Effector CD8-positive, alpha-beta T cell (primary cell): ENCODE measurements at places on chromosomes 6 and 20.

DNA sequence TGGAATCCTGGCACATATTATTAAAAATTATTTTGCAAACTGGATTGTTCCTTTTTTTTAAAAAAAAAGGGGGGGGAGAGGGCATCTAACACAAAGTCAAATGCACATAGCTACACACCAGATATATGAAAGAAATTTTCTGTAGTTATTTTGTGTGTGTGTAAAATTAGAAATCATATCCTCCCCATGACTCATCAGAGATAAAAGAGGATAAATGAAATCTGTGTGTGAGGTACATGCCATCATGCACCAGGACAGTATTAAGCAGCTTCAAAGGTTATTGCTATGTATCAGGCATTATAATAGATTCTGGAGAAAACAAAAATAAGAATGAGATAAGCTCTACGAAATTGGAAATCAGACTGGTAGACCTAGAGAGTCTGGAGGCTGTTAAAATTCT is 5.2 kb downstream of the BTBD9 start:
- DNase-seq: no peak

DNA sequence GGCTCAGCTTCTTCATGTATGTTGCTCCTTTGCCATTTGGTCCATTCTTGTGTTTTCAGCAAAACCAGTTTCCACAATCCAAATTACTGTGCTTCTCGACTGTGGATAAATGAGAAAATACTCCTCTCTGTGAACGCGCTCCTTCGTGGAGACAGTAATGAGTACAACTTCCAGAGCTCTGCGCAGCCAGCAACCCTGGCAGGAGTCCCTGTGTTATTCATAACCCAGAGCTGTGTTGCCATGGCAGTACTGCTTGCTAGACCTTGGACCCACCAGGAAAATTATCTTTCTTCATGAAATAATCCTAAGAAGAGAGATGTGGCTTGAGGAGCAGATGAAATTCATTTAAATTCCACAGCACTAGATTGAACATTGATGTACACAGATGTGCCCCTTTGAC is 73.7 kb downstream of the SLC22A3 start:
- DNase-seq: no peak

DNA sequence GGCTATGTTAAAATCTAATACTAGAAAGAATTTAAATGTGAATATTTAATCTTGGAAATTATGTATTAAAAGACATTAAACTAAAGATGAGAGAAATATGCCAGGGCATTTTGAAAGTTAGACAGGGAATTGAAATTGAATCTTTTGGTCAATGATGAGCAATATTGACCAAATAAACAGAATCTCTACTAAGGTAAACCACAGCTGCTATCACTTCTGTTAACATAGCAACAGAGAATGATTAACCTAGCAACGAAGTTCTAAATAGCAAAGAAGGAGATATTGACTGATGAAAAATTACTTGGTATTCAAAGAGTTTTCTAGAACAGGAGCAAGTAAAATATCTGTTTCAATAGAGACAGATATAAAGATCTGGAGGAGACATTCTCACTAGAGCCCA is 45.2 kb upstream of the RSPO3 start:
- DNase-seq: no peak

GRCh38 chr6:158323561-158323958 is 11.3 kb downstream of the TULP4 start:
- no peak for DNase-seq

DNA sequence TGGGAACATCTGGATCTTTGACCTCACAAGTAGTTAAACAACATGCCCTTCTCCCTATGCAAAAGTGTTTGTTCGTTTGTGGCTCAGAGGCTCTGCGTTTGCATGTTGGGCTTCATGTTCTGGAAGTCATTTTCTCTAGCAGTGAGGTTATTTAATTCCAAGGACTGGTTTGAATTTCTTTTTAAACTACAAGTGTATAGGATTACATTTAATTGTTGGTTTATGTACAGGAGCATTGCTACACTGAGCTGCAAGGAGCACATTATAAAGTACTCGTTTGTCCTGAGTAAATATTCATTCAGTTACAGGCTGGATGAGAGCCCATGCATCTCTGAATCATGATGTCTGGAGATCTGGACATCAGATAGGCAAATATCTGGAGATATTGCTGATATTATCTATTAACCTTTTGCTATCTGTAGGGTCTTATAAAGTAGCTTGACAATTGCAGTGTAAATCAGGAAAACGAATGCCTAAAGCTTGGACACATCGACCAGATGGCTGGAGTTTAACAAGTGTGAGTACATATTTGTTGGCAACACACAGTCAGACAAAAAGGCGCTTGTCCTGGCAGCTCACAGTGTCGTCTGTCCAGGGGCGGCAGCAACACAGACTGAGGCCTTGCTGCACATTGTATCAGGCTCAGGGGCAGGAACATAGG is 84.6 kb downstream of the PDE7B start:
- DNase-seq: no peak

- peak; percentile 47 for DNase-seq
These were observed 54.9 kb downstream of the TAF4 start for GRCh38 chr20:62010551-62011402.

GRCh38 chr20:15716256-15716655 is 857.0 kb downstream of the KIF16B start:
- DNase-seq: no peak

DNA sequence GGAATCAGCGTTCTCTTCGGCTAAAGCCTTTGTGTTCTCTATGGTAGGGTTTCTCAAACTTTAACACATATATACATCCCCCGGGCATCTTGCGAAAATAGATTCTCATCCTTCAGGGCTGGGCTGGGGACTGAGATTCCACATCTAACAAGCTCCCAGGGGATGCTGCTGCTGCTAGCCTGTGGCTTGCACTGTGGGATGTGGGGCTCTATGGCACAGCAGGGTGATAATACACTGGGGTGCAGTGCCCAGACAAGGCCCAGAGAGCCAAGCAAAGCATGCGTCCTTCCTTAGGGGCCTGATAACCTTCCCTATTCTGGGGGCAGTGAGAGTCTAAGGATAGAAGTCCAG is 102.0 kb downstream of the LAMP5 start:
- DNase-seq: no peak

- DNase-seq: no peak
These were observed 102.9 kb upstream of the BMP2 start for GRCh38 chr20:6664574-6664973.

GRCh38 chr6:42101186-42101657 is 41.2 kb downstream of the C6orf132 start:
- DNase-seq: no peak

- DNase-seq: no peak
These were observed 61.4 kb upstream of the E2F3 start for GRCh38 chr6:20340068-20340848.

- DNase-seq: no peak
These were observed 165.8 kb downstream of the KIF16B start for GRCh38 chr20:16407251-16408067.

DNA sequence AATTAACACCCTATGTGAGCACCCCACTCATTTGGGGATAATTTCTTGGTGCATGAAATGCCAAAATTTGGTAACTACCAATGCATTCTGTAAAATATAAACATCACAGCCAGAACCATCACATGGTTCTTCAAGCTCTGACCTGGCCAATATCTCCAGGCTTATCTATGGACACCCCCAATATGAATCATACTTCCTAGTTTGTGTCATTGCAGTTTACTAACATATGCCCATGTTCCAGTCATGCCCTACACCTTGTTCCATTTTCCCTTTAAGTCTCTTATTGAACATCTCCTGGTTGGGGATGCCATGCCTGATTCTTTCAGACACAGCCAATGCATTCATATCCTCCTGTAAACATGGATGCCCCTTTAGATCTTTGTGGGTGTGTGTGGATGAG is 572.8 kb upstream of the BTBD3 start:
- no peak for DNase-seq

DNA sequence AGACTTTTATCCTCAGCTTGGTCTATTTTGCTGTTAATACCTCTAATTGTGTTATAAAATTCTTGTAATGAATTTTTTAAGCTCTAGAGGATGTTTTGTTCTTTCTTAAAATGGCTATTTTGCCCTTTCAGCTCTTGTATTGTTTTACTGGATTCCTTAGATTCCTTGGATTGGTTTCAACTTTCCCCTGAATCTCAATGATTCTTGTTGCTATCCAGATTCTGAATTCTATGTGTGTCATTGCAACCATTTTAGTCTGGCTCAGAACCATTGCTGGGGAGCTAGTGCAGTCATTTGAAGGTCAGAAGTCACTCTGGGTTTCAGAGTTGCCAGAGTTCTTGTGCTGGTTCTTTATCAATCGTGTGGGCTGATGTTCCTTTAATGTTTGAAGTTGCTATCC is 37.1 kb downstream of the OTOR start:
- DNase-seq: no peak

- DNase-seq: no peak
These were observed 27.8 kb upstream of the SMIM28 start for GRCh38 chr6:138349891-138350290.

- no peak for DNase-seq
These were observed 11.7 kb upstream of the ID1 start for GRCh38 chr20:31593221-31594001.

GRCh38 chr6:5781966-5782556 is 224.7 kb downstream of the NRN1 start:
- DNase-seq: no peak

DNA sequence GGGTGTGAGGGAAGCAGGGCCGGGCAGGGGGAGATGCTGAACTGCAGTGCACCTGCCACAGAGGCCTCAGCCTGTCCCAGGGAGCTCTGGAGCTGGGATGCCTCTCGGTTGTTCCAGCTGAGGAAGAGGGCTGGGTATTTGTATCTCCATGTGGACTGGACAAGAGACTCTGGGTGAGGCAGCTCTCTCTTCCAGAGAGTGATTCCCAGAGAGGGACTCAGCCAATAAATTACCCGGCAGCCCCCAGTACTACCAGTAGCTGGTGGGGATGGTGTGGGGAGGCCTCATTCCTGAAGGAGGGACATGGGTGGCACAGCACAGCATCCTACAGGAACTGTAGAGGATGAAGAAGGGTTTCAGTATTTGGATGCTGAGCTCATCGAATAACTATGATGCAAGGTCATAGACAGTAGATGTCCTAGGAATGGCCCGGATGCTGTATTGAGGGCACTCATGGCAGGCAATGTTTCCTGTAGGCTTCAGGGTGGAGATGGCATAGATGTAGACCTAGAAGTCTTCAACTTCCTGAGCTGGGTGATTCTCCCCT is 1.4 kb downstream of the FGD2 start:
- no peak for DNase-seq

DNA sequence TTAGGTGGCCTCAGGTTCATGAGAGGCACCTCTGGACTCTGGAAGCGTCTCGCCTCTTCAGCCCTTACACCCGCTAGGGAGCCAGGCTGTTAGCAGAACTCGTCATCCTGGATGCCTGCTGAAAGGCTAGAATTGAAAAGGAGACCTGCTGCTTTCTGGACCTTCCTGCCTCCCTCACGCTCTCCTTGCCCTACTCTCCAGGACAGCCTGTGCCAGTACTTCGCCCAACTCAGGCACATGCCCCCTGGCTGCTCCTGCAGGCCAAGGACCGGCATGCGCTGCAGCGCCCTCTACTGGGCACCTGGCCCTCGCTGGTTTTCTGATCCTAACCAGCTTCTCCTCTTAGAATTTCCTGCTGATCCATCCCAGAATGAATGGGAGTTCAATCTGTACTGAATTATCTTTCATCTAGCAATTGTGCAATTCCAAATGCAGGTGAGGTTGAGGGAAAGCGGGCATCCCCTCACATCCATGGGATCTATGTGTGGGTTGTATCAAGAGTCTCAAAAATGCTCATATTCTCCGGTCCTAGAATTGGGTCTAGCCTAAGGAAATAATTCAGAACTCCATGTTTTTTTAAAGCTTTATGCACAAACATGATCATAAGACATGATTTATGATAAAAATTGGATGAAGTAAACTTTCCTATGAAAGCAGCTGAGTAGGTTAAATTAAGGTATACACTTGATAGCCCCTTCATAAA is 78.0 kb downstream of the PTPN1 start:
- DNase-seq: peak; percentile 54

DNA sequence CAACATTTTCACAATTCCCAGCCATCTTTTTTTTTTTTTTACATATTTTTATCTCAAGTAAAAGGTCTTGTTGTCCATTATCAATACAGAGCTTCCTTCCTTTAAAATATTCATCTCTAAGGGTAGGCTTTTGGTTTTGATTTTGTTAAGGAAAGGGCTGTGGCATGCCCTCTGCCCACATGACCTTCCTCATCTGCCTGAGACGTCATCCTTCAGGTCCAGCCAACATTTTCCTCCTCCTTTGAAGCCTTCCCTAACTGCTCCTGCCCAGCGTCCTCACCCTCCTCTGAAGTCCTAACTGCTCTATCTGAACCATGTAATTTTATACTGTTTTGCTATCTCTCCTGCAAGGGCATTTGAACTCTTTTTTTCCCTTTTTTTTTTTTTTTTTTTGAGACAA is 73.9 kb upstream of the TGM3 start:
- DNase-seq: no peak

GRCh38 chr6:70706491-70707123 is 38.9 kb downstream of the SMAP1 start:
- DNase-seq: no peak
